ENCODE measurements at places on chromosomes 7 and 10.

DNA sequence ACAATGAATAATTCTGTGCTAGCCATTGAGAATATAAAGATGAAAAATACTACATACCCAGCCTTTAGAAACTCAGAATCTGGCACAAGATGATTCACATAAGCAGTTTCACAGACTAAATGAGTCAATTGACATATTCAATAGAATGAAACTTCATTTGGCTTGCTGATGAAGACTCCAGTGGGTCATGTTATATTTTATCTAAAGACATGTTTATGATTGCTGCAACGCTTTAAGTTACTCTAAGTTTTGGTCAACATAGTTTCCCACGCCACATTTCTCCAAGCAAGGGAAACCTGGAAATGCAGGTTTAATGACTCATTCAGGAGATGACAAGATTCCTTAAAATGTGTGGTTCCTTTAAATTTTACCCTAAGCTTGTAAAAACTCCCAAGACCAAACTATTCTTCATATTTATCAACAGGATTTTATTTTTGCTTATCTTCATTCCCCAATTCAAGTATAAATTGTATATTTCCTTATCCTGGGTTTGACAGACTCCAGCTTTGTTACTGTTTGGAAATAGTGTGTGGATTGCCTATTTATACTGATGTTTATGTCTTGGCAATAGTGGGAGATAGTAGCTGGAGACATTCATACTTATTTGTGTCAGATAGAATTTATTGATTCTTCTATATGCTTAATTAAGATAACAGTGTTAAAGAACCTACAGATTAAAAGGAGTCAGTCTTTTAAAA lies 6.6 kb downstream of the SEMA3A start:
- DNase-seq = peak; percentile 24

- no peak for DNase-seq
Measured at GRCh38 chr10:42972946-42973345, 103.9 kb upstream of the RET start.

DNA sequence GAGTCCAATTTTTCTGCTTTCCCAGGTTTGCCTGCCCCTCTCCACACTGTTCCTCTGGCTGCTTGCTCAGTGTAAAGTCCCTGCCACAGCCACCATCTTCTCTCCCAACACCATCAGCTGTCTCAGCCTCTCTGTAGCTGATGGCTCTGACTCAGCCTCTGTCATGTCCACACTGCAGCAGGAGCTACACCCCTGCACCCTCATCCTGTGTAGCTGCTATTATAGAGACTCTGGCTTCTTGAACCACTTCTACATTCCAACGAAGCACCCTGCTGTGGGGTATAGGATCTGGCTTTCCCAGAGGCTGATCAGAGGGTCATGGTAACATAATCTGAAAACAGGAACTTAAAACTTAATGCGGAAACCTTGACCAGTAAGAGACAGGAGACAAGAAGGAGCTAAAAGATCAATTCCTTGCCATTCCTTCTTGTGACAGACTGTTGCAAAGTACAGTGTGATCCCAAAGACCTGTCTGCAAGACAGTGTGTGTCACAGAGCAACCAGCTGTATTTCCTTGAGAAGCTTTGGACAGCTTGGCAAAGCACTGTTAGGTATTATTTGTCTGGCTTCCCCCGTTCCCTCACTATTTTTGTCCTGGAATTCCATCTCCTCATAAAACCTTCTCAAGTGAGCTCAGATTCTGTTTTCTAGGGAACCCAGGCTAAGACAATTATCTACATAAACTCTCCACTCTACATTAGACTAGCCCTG lies 42.3 kb downstream of the NRCAM start:
- peak; percentile 36 for DNase-seq

- DNase-seq = no peak
Measured at GRCh38 chr7:45054442-45054841, 34.3 kb downstream of the NACAD start.

GRCh38 chr10:32333849-32334248 lies 13.1 kb downstream of the EPC1 start:
- DNase-seq = no peak

DNA sequence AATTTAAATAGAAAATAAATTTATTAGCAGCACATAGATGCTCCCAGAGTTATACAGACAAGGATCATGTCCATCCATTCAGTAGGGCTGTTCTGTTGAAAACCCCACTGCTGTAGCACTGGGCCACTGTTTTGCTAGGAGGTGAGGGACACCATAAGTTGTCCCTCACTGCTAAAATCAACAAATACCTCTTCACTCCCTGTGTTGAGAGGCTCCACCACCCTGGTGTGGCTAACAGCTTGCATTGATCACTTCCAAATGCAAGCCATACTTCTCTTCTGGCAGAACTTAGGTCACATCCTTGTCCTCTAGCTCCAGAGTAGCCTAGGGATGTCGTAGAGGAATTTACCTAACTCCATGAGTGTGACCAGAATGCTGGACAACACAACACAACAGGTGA lies 55.4 kb downstream of the MDFIC start:
- no peak for DNase-seq

- peak; percentile 79 for DNase-seq
Measured at GRCh38 chr7:103134836-103135554, 13.9 kb downstream of the NAPEPLD start.

GRCh38 chr7:4437916-4438315 lies 244.2 kb upstream of the FOXK1 start:
- no peak for DNase-seq

GRCh38 chr10:44958196-44958897 lies 1.3 kb upstream of the RASSF4 start:
- DNase-seq = peak; percentile 69

- DNase-seq = peak; percentile 88
Measured at GRCh38 chr7:85719981-85720953, 533.4 kb upstream of the SEMA3D start.

DNA sequence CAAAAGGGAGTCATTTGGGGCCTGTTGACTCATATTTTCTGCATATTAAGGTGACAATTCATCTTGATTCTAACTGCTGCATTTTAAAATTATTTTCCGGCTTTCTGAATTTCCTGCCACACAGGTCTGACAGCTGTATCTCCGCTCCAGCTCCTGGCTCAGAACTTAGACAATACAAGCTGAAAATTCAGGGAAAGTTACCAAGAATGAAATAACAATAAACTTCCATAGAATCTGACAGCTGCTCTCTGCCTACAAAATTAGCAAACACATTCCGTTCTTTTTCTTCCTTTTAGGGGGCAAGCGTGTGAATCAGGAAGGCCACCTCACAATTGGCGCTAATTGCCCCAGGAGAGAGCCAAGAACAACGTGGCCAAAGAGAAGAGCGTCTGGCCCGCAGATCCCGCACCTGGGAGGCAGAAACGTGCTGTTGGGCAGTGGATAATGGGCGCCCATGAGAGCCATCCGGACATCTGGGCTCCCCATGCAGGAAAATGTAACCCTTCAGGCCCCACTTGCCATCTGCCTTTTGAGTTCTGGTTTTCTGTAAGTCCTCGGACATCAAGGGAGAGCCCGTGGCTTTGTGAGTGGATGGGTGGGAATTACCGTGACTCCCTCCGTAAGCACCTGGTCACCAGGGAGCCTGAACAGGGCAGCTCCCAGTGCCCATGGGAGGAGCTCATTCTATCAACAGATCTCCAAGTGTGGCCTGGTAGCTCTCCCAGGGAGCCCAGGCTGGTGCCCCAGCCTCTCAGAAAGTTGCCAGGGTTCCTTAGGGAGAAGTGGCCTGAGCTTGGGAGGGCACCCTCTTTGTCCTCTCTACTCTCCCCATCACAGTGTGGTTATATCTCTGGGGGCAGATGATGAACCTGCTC lies 5.0 kb downstream of the CLRN3 start:
- DNase-seq = no peak

DNA sequence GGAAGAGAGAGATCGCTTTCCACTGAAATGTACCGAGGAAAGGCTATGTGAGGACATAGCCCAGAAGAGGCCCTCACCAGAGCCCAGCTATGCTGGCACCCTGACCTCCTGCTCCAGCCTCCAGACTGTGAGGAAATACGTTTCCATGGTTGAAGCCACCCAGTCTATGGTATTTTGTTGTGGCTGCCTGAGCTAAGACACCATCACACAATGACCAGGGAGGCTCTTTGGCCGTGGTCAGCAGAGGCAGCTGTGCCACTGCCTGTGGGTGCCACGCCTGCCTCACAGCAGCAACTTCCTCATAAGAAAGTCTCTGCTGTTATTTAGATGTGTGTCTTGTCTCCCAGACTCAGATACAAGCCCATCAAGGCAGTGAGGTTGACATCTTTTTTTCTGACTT lies 182.7 kb upstream of the PLXNA4 start:
- DNase-seq = no peak

DNA sequence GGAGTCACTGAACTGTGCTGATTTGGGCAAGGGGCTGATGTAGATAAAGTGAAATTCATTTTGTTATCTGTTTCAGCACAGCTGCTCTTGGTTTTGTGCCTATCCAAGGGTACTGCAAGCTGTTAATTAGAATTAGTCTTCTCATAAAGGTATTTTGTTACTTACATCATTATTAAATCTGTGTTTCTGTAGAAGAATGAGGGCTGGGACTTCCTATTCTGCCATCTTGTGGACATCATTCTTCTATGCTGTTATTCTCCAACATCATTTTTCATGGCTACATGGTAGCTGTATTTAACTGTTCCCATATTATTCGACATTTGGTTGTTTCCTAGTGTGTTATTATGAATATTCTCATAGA lies 76.2 kb upstream of the CCDC71L start:
- peak; percentile 73 for DNase-seq

- peak; percentile 9 for DNase-seq
Measured at GRCh38 chr7:22332461-22332870, 24.5 kb downstream of the RAPGEF5 start.

DNA sequence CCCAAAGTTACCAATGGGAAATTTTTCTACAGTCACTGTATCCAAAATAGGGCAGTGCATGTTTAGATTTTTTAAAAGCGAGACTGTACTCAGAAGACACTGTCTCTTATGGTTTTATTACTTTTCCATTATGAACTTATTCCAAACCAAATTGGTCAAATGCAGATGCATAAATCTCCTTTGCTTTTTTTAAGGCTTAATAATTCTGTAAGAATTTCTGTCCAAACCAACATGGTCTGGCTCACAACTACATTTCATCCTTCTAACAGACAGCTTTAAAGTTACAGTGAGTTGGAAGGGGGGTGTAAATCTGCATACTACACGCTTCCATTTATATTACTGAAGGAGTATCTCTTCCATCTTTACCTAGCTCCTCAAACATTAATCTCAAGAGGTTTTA lies 199.2 kb downstream of the SLC25A13 start:
- no peak for DNase-seq

- DNase-seq = no peak
Measured at GRCh38 chr10:78997635-78998618, 70.8 kb upstream of the ZMIZ1 start.

GRCh38 chr7:99843808-99844207 lies 16.0 kb downstream of the CYP3A43 start:
- DNase-seq = no peak

DNA sequence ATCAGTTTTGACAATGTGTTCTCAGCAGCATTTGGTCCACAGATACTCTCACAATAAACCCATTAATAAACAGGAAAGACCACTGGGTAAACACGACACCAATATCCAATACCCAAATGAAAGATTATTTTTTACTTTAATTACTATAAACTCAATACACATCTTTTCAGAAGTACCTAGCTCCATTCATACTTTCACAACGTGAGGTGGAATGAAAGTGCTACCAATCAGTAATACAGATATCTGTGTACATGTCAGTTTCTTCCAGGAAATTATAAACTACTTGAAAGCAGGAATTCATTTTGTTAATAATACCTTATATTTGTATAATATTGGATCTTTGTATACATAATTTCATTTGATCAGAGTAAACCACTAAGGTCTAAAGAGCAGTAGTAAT lies 11.9 kb downstream of the CDK6 start:
- no peak for DNase-seq

DNA sequence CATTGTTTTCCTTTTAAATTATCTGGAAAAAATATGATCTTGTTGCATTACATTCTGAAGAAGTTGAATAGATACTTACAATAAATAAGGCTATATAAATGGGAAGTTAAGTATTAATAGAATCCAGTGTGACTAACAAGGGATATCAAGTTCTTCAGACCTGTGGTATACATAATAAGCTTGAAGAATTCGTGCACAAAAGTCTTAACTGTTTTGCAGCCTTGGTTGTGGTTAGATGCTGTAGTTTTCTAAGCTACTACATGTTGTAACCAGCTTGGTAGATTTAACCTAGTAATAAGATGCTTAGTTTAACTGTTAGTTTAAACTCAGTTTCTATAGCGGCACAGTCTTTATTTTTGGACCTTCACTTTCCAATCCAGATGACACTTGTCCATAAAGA lies 106.2 kb upstream of the GLCCI1 start:
- no peak for DNase-seq

DNA sequence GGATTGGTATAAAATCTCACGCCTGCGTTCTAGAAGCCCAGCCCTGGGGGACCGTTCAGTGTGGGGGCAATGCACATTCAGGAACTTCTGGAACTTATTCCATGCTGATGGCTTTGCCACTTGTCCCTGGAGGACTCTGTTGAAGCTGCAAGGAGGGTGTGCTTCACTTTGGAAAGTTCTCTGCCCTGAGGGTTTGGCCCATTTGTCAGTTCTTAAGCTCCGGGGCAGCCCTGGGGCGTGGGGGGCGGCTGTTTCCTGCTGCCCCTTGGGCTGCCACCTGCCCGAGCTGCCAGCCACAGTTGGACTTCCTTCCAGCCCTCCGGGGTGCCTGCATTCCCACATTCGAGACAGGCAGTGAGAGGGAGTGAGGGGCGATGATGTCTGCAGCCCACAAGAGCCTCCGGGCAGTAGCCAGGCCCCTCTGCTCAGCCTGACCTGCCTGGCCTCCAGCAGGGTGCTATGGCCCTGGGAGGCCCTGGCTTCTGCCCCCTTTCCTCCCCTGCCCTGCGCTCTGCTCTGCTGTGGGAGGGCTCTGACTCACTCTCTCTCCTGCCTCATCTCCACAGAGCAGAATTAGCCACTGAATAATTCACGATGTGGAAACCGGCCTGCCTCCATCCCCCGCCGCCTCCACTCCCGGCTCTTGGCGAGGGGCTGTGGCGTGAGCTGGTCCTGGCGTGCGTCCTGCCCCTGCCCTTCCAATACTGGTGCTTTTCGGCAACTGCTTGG lies 1.9 kb downstream of the TTYH3 start:
- peak; percentile 87 for DNase-seq

DNA sequence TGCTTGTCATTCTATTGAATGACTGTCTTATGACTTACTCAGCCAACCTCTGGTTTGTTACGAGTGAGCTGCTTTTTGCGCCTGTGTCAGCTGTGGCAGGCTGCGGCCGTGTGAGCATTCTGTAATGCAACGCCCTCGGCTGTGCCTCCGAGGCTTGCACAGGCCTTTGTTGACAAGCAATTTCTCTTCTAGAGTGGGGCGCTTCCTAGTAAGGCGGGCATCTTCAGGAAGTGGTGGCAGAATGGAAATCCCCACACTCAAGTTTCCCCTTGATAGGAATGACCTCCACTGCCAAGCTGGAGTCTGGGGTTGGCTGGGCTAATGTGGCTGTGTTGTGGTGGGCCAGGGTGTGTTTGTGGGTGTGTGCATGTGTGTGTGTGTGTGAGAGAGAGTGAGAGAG lies 20.2 kb upstream of the TMEM178B start:
- DNase-seq = no peak

GRCh38 chr10:53033396-53033795 lies 260.8 kb upstream of the MBL2 start:
- no peak for DNase-seq

Data from cardiac fibroblast (primary cell).